ENCODE measurements at places on chromosomes 1 and 21.

DNA sequence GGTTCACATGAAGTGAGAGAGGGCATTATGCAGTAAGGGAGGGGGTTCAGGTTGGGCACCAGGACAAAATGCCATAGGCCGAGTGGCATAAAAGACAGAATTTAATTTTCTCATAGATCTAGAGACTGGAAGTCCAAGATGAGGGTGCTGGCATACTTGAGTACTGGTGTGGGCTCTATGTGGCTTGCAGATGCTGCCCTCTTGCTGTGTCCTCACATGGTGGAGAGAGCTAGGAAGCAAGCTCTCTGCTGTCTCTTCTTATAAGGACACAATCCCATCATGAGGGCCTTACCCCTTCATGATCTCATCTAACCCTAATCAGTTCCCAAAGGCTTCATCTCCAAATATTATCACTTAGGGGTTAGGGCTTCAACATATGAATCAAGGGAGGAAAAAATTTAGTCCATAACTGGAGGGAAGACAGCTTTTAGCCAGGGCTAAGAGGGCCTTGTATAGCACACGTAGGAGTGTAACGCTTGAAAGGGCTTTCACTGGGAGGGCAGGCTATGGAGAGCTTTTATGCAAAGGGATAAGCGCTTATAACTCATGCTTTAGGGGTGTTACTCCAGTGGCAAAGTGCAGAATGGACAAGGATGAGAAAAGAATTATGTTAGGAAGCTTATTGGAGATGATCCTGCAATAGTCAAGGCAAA, 64.5 kb downstream of the PLPPR5 start:
- DNase-seq, result no peak

DNA sequence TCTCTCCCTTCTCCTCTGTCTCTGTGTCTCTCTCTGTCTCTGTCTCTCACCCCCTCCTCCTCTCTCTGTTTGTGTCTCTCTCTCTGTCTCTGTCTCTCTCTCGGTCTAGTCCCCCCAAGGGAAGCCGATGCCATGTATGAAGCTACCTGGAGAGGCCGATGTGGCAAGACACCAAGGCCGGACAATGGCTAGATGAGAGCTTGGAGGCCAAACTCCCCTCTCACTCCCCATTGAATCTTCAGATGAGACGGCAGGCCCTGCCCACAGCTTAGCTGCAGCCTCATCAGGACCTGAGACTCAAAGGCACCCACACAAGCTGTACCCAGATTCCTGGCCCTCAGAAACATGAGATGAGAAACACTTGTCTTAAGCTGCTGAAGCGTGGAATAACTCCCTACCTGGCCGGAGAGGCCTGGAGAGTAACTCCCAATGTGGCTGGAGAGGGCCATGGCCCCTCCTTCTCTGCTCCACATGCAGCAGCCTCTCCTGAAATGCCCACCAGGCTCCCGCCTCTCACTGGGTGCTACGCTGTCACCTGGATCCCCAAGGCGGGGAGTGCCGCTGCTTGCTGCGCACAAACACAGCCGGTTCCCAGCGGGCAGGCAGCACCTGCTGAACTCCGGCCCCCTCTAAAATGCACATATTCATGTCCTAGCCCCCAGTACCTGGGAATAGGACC, 7.8 kb upstream of the ACTRT2 start:
- no peak for DNase-seq

GRCh38 chr1:25996966-25997827, 666 bp downstream of the PAFAH2 start:
- no peak for DNase-seq

DNA sequence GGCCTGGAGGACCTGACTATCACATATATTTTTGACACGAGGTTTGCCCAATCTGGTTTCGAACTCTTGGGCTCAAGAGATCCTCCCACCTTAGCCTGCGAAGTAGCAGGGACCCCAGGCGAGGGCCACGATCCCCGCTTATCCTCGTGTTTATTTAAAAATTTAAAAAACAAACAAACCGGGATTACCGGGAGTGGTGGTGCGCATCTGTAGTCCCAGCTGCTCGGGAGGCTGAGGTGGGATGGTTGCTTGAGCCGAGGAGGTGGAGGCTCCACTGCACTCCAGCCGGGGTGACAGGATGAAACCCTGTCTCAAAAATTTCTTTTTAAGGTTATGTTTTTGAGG, 452 bp upstream of the EXOSC10 start:
- no peak for DNase-seq

DNA sequence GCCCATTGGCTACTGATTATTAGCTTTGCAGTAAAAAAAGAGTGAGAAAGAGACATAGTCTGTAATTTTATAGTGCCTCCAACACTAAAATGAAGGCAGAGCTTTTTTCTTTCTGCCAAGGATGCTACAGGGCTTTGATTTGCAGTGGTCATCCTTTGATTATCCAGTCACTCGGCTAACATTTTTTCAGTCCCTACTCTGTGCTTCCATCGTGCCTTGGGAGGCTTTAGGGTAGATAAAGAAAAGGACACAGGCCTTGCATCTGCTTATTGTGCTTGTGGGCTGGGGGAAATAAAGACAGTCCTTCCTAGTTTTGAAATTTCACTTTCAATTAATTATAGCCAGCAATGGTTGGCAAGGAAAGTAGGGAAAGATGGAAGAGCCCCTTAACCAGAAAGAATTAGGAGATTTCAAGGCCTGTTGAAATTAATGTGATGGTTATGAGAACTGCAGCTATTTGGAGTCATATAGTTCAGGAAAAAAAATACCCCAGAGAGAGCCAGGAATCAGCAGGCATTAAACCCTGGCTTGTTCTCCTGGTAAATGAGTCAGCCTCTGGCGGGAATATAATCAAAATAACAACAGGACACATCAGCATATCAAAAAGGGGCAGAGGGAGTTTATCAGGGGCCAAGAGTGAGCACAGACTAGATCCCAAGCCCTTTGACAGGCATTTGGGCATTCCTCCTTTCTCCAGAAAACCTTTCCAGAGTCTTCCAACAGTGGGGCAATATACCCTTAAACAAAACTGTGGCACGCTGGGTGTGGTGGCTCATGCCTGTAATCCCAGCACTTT, 27.4 kb downstream of the CACHD1 start:
- DNase-seq, result no peak

GRCh38 chr1:8956461-8957349, 11.0 kb downstream of the CA6 start:
- DNase-seq, result no peak

- DNase-seq, result no peak
Measured at GRCh38 chr21:42777757-42778344, 101.5 kb downstream of the WDR4 start.

DNA sequence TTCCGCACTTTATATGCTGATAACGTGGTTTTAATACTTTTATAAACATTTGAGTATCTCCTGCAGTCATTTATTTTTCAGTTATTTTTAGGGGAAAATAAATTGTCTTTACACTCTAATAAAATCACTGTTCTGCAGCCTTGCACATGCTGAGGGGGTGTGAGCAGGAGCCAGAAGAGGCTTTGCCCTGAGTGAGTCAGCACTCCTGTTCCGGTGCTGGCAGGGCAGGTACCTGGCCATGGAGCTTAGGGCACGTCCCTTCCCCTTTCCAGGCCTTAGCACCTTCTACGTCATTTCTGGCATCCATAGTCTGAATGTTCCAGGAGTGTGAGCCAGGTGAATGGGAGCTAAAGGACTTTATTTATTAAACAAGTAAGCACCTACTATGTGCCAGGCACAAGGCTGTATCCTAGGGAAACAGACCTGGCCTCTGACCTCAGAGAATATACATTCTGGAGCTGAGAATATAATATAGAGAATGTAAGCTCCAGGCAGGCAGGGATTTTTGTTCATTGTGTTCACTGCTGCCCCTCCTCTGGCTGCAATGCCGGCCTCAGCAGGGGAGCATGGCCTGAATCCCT, 402.9 kb downstream of the PTPRU start:
- DNase-seq, result no peak

DNA sequence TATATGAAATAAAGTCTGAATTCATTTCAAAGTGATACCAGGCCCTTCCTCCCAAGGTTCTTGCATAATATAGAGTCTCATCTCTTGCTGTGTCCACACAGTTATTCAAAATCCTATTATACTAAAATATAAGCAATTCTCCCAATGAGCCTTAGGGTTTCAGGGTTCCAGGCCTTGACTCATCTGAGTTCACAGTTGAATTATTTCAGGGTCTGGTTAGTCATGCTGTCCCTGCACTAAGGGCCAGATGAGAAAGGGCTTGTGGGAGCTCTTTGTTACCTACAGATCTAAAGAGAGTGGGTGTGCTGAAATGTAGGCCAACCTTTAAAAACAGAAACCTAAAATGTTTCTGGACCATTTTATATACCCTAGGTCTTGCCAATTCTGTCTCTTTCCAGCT, 337.5 kb upstream of the LRRC7 start:
- DNase-seq, result no peak

DNA sequence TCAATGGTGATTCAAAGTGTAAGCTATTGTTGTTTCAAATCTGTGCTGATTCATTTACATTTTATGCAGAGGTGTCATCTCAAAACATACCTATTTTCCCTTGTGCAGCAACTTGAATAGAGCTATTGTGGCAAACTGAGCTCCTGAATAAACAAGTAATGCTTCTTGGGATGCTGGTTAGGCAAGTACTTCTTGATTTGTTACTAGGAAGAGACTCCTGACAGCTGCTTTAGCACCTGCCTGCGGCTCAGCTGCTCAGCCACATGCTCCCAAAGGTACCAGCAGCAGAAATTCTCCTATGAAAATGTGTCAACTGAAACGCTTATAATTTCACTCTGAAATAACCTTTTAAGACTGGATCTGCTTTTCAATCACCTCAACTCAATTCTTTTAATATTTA, 352.3 kb downstream of the RYR2 start:
- no peak for DNase-seq

- no peak for DNase-seq
Measured at GRCh38 chr1:150106341-150106740, 38.8 kb downstream of the VPS45 start.

- no peak for DNase-seq
Measured at GRCh38 chr1:59549903-59550302, 253.0 kb downstream of the FGGY start.

GRCh38 chr1:59520194-59520593, 223.3 kb downstream of the FGGY start:
- DNase-seq, result no peak

DNA sequence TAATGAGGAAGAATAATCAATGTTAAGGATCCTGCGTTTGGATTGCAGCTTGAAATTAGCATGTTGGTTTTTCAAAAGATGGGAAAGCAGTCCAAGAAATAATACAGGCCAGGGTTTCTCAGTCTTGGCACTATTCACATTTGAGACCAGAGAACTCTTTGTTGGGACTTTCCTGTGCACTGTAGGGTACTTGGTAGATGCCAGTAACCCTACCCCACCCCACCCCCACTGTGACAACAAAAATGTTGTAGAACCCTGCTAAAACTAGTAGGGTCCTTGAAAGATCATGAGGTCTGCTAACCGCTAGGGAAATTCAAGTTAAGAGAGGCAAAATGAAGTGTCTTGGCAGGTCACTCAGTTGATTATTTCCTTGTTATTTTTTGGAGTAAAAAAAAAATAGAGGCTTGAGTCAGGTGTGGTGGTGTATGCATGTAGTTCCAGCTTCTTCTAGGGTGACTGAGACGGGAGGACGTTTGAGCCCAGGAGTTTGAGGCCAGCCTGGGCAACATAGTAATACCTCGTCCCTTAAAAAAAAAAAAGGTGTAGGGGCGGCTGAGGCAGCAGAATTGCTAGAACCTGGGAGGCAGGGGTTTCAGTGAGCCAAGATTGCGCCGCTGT, 53.3 kb downstream of the SPEN start:
- no peak for DNase-seq

- DNase-seq, result no peak
Measured at GRCh38 chr21:45737485-45738166, 94.1 kb downstream of the PCBP3 start.

GRCh38 chr1:64755361-64755760, 10.5 kb downstream of the RAVER2 start:
- DNase-seq, result no peak

DNA sequence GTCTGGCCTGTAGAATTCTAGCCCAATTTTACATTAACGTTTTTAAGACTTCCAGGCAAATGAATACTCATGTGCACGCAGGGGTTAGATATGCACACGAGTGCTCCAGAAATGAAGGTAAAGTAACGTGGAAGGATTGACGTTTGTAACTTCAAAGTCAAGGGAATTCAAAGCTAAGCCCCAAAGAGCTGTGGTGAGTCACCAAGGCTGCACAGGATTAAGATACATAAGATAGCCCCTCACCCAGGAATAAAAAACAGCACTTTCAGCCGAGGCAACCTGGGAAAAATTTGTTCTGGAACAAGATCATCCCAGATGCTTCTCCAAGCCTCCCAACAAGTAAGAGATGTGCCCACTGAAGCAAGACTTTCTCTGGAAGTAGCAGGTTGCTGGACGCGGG, 259.6 kb upstream of the PLXNA2 start:
- no peak for DNase-seq

DNA sequence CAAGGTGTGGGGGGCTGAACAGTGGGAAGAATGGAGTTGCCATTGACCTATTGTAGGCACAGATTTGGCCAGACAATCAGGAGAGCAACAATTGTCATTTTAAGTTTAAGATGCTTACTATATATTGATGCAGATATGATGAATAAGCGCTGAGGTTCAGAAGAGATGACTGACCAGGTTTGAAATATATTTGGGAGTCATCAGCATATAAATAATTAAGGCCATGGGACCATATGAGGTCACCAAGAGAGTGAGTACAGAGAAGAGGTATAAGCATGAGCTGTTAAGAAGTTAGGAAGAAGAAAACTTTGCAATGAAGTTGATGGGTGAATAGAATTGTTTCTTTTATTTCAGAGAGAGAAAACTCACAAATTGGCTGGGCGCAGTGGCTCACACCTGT, 4.5 kb upstream of the GADD45A start:
- no peak for DNase-seq

GRCh38 chr1:89444791-89445190, 79.8 kb upstream of the LRRC8B start:
- DNase-seq, result no peak

DNA sequence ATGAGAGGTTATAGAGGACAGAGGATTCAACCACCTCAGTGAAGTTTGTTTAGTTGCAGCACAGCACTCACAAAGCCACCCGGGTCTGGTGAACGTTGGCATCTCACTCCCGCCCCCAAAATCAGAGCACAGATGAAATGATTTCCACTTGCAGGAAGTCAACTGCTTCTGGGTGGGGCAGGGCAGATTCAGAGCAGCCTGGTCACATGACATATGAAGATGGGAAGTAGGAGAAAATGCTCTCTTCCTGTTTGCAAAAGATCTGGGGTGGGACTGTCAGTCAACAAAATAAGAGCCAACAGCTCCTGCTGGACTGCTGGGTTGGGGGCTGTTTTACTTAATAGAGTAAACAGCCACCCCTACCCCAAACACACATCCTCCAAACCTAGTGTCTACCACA, 43.2 kb downstream of the LRRC71 start:
- DNase-seq, result no peak

- no peak for DNase-seq
Measured at GRCh38 chr1:15736892-15737261, 819 bp downstream of the SLC25A34 start.

Measured in stimulated activated CD4-positive, alpha-beta T cell treated with anti-CD3 and anti-CD28 coated beads, Interleukin-1b, Interleukin-23, amount 100 ng/mL, for 1 hour (primary cell).